ENCODE measurements at places on chromosomes 2 and 18.

DNA sequence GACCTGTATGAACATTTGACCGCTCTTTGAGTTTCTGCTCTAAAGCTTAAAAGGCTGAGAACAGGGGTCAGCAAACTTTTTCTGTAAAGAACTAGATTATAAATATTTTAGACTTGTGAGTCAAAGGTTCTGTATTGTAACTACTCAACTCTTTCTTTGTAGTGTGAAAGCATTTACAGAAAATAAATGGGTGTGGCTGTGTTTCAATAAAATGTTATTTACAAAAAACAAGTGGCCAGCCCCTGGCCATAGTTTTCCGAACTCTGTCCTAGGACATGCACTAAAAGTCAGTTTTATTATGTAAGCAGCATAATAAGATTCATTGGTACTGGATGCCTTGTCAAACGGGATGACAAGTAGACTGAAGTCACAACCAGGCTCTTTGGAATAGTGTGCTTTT lies 434.9 kb downstream of the ZEB2 start:
- H3K27ac ChIP-seq: no peak overlapping the region
- H3K27me3 ChIP-seq: no peaks in the 10 kb centered on the region
- H3K4me1 ChIP-seq: peaks cover 10% of the 10 kb centered on the region
- no peak for DNase-seq

GRCh38 chr18:11146238-11146946 lies 3.0 kb downstream of the PIEZO2 start:
- H3K27ac ChIP-seq: no peak overlapping the region
- DNase-seq: no peak
- no peaks in the 10 kb centered on the region for H3K4me1 ChIP-seq
- H3K27me3 ChIP-seq: peaks cover 36% of the 10 kb centered on the region
- no peaks in the 10 kb centered on the region for H3K36me3 ChIP-seq

GRCh38 chr18:42047721-42048120 lies 92.7 kb downstream of the PIK3C3 start:
- no peak for DNase-seq
- H3K4me1 ChIP-seq: peaks cover 19% of the 10 kb centered on the region
- H3K36me3 ChIP-seq: peaks cover 41% of the 10 kb centered on the region
- H3K27me3 ChIP-seq: no peaks in the 10 kb centered on the region

DNA sequence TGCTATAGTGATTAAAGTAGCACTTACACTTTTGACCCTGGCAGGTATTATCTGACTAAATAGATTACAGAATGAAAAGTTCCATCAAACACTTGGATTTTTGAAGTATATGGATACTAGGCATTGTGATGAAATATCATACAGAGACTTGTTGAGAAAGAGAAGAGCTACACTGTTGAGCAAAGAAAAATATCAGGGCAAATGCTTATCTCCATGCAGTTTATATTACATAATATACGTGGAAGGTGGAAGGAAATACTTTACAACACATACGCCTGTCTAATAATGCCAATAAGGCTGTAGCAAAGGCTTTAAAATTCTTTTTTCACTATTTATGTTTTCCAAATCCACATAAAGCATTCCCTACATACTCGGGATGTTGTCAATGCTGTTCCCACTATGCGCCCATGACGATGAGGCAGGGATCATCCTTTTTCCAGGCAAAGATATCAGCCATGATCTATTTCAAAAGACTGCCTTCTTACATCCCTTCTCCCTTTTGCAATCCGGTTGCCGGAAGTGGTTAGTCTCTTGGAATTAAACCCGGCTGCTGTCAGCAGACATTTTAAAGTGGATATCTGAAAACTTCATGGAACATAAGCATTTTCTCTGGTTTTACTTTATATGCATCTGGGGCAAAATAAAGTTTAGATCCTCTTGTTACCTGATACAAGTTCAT lies 92.6 kb upstream of the ITGA4 start:
- peaks cover 2% of the 10 kb centered on the region for H3K27me3 ChIP-seq
- peaks cover 4% of the 10 kb centered on the region for H3K36me3 ChIP-seq
- H3K4me1 ChIP-seq: no peaks in the 10 kb centered on the region
- no peak overlapping the region for H3K4me3 ChIP-seq
- H3K27ac ChIP-seq: no peak overlapping the region

- no peak for DNase-seq
- peaks cover 13% of the 10 kb centered on the region for H3K36me3 ChIP-seq
- H3K4me1 ChIP-seq: peaks cover 3% of the 10 kb centered on the region
- no peaks in the 10 kb centered on the region for H3K27me3 ChIP-seq
- H3K4me3 ChIP-seq: no peak overlapping the region
These were observed 41.2 kb downstream of the RALBP1 start for GRCh38 chr18:9516437-9517064.

DNA sequence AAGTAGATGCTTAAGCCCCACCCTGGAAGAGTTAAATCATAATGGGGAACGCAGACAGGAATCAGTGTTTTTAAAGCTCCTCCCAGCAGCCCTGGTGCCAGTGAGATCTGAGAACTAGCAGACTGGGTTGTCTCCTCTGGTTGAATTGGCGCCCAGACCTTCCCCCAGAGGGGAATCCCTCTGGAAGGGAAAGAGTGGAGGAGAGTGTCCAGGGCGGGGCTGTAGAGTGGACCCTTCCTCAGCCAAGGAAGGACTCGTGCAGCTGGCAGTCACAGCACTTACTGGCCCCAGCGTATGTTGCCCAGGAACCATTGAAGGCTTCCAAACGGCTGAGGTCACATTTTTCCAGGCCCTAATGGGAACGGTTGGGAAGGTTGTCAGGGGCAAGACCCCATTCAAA lies 62.5 kb downstream of the TGOLN2 start:
- H3K4me3 ChIP-seq: no peak overlapping the region
- no peak for DNase-seq
- H3K4me1 ChIP-seq: peaks cover 3% of the 10 kb centered on the region
- peaks cover 18% of the 10 kb centered on the region for H3K27me3 ChIP-seq
- no peaks in the 10 kb centered on the region for H3K36me3 ChIP-seq
- no peak overlapping the region for H3K27ac ChIP-seq

- H3K27ac ChIP-seq: no peak overlapping the region
- H3K27me3 ChIP-seq: peaks cover 39% of the 10 kb centered on the region
These were observed 534 bp upstream of the SOCS6 start for GRCh38 chr18:70288171-70288850.

- no peak overlapping the region for H3K4me3 ChIP-seq
- H3K27ac ChIP-seq: no peak overlapping the region
- peaks cover 11% of the 10 kb centered on the region for H3K4me1 ChIP-seq
- no peaks in the 10 kb centered on the region for H3K27me3 ChIP-seq
- DNase-seq: no peak
These were observed 41.6 kb downstream of the NDC80 start for GRCh38 chr18:2612996-2613395.

DNA sequence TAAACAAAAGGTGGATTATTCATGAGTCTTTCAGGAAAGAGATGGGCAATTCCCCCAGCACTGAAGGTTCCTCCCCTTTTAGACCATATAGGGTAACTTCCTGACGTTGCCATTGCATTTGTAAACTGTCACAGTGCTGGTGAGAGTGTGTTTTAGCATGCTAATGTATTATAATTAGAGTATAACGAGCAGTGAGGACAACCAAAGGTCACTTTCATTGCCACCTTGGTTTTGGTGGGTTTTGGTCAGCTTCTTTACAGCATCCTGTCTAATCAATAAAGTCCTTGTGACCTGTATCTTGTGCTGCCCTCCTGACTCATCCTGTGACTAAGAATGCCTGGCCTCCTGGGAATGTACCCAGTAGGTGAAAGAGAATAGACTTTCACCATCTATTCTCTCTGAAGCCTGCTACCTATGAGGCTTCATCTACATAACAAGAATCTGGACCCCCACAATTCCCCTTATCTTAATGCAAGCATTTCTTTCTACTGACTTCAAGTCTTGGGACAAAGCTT lies 148.7 kb downstream of the CABLES1 start:
- H3K4me3 ChIP-seq: no peak overlapping the region
- peak; percentile 28 for DNase-seq
- H3K27me3 ChIP-seq: no peaks in the 10 kb centered on the region
- H3K36me3 ChIP-seq: no peaks in the 10 kb centered on the region
- peaks cover 9% of the 10 kb centered on the region for H3K4me1 ChIP-seq

- no peaks in the 10 kb centered on the region for H3K27me3 ChIP-seq
- no peaks in the 10 kb centered on the region for H3K4me1 ChIP-seq
- H3K27ac ChIP-seq: no peak overlapping the region
- no peak for DNase-seq
- H3K36me3 ChIP-seq: peaks cover 33% of the 10 kb centered on the region
These were observed 12.9 kb downstream of the HTR2B start for GRCh38 chr2:231111987-231112386.

DNA sequence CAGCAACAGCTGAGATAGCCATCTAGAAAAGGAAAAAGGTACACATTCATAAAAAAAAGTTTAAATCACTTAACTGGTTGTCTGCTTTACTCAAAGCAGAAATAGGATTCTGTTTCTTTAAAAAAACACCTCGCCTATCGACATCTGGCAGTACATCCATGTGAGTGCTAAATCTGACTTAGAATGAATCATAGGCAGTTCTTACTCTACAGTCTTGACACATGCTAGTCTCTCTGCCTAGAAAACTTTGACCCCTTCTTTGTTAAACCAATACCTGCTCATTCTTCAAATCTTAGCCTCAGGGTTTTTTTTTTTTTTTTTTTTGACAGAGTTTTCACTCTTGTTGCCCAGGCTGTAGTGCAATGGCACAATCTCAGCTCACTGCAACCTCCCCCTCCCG lies 37.1 kb upstream of the GPR75 start:
- no peaks in the 10 kb centered on the region for H3K4me1 ChIP-seq
- H3K27me3 ChIP-seq: no peaks in the 10 kb centered on the region
- no peak overlapping the region for H3K27ac ChIP-seq
- peaks cover 56% of the 10 kb centered on the region for H3K36me3 ChIP-seq
- no peak for DNase-seq

DNA sequence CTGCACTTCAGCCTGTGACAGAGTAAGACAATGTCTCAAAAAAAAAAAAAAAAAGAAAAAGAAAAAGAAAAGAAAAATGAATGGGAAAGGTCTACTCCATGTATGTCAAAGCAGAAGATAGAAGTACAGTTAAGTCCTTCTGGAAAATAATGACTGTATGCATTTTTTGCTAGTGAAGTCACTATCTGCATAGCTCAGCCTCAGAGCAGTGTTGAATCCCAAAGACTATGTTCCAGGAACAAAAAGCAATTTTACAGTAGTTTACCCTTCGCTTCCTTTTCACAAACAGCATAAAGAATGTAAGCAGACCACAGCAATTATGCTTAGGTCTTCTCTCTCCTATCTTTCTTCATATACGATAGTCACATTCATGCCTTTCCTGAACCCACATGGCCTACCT lies 497.4 kb downstream of the CMPK2 start:
- H3K27me3 ChIP-seq: no peaks in the 10 kb centered on the region
- H3K4me1 ChIP-seq: no peaks in the 10 kb centered on the region
- no peaks in the 10 kb centered on the region for H3K36me3 ChIP-seq

DNA sequence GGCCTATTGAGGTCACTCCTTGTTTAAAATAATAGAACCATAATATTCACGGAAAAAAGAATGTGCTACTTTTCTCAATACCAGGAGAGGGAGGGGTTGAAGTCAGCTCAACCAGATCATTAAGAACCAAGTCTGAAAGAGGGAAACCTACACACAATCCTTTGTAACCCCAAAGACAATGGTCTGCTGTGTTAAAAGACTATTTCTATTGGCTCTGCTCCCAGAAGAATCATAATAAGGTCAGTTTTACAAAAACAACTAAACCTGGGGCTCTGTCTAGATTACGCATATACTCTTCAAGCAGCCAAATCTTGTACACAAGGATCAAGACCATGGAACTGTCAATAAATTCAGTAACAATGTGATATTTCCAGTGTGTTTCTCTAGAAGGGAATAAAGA lies 177.2 kb upstream of the CRIM1 start:
- H3K36me3 ChIP-seq: no peaks in the 10 kb centered on the region
- no peak overlapping the region for H3K27ac ChIP-seq
- no peaks in the 10 kb centered on the region for H3K4me1 ChIP-seq
- no peak for DNase-seq

- H3K27ac ChIP-seq: peak overlapping the region; percentile 86
- H3K4me1 ChIP-seq: peaks cover 61% of the 10 kb centered on the region
These were observed 5.4 kb upstream of the POLI start for GRCh38 chr18:54263904-54264336.

DNA sequence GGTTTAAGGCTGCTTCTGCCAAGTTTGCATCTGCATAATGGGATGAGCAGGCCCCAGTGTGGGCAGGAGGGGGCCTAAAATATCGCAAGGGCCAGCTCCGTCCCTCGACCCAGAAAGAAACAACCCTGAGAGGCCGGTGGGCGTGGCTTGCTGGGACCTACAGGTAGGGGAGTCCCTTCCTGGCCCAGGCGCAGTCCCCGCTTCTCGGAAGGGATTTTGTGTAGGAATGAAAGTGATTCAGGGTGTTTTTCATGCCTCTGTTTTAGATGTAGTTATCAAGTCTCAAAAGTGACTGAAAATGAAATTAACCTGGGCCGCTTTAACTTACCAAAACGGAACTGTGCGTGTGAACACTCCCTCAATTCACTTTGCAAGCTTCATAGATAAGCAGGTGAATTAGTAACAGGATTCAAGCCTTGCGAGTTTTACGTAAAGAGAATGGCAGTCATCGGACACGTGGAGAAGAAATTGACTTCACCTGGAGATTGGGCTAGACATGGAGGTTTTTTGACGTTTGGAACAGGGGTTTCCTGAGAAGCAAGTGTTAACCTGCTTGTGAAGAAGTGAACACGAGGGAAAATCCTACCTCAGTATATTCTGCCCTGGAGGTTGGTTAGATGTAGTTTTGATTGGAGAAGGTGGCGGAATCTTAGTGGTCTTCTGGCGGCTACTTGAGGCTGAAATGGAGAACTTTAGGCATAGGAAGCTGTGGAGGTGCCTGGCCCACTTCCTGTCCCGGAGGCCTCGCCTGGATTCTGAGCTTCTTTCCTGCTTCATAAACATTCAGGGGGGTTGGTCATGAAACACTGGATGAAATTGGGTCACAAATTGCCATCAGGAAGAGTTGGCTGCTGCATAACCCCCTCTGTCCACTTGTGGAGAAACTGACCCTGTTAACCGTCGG lies 1.7 kb downstream of the NCK2 start:
- DNase-seq: peak; percentile 81
- H3K27me3 ChIP-seq: no peaks in the 10 kb centered on the region
- H3K4me3 ChIP-seq: peak overlapping the region; percentile 95
- peaks cover 54% of the 10 kb centered on the region for H3K36me3 ChIP-seq

DNA sequence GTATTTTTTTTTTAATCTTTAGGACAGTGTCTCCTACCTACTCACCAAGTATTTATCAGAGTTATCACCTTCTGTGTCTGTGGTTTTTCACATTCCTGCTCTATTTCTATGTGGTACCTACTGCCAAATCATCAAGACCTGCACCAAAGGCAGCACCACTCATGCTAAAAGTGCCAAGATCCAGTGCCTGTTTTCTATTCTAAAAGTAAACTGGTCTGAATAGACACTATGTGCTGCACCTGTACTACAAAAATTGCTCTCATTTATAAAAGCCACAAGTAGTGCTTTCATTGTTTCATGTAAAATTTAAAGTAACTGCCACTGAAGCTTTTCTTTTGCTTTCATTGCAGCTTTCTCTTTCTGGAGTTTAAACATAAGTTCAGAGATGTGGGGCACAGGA lies 103.9 kb upstream of the GULP1 start:
- DNase-seq: no peak
- H3K4me1 ChIP-seq: no peaks in the 10 kb centered on the region
- H3K4me3 ChIP-seq: no peak overlapping the region
- no peak overlapping the region for H3K27ac ChIP-seq
- H3K27me3 ChIP-seq: no peaks in the 10 kb centered on the region
- H3K36me3 ChIP-seq: no peaks in the 10 kb centered on the region

- no peaks in the 10 kb centered on the region for H3K36me3 ChIP-seq
- peak overlapping the region; percentile 14 for H3K4me3 ChIP-seq
- no peak overlapping the region for H3K27ac ChIP-seq
- H3K4me1 ChIP-seq: no peaks in the 10 kb centered on the region
These were observed 215.6 kb upstream of the MAP2 start for GRCh38 chr2:209208211-209208610.

GRCh38 chr2:4908461-4908860 lies 783.7 kb upstream of the SOX11 start:
- H3K4me3 ChIP-seq: no peak overlapping the region
- H3K4me1 ChIP-seq: no peaks in the 10 kb centered on the region
- H3K27me3 ChIP-seq: no peaks in the 10 kb centered on the region
- no peak for DNase-seq
- no peaks in the 10 kb centered on the region for H3K36me3 ChIP-seq
- no peak overlapping the region for H3K27ac ChIP-seq

Measured in activated CD4-positive, alpha-beta memory T cell treated with anti-CD3 and anti-CD28 coated beads, Interleukin-2, amount 10 ng/mL, durations not matched to agents 7 days and 5 days (primary cell).